ENCODE measurements at places on chromosomes 6 and 20. TPM values are rescaled to one million over a fixed set of nuclear protein-coding genes. Genes with fewer than 3 reads are reported as not detected.

Gene PRIM2
- total RNA-seq = 8.6 TPM

Gene MUC21
- not detected for total RNA-seq

Gene DDO
- not detected for total RNA-seq

Gene SMOC2
- not detected for total RNA-seq

Gene PACRG
- total RNA-seq = 0.66 TPM

Gene ESF1
- total RNA-seq = 7.1 TPM

Gene LAMP5
- 0.11 TPM for total RNA-seq

Gene ADAM33
- total RNA-seq = not detected

Gene HMGN3
- 28.2 TPM for total RNA-seq

Gene ENPP5
- total RNA-seq = 0.11 TPM

Gene OCSTAMP
- total RNA-seq = not detected

Gene HLA-DRB1
- total RNA-seq = 31.3 TPM

DNA sequence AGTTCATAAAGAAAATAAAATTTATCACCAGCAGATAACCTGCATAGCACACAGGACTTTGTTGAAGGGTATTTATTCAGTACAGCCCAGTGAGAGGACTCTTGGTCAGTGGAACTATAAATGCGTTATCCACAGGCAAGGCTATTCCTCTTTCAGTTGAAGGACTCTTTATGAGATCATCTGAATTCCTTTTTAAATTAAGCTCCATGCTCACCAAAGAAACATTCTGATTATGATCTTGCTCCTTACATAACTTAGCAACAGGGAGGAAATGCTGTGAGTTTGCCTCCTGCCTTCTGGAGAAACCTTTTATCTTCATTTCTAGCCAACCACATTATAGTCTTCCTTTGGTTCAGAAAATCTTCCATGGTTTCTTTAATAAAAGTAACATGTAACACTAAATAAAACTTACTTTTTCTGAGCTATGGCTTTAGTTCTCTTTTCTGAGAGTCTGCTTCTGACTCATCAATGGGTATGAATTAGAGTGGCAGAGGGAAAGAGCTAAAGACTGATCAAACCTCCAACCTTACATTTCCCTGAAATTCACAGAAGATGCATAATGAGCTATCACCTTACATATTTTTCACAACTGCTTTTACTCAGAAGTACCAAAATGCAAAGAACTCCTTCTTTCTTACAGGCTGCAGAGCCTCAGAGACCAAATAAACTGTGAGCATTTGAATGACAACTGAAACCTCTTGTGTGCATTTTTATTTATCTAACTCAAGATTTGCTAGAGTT, 267.2 kb downstream of the ADGRG6 start:
- peaks cover 24% of the 10 kb centered on the region for H3K4me1 ChIP-seq
- no peak overlapping the region for H3K27ac ChIP-seq
- H3K27me3 ChIP-seq = no peaks in the 10 kb centered on the region

DNA sequence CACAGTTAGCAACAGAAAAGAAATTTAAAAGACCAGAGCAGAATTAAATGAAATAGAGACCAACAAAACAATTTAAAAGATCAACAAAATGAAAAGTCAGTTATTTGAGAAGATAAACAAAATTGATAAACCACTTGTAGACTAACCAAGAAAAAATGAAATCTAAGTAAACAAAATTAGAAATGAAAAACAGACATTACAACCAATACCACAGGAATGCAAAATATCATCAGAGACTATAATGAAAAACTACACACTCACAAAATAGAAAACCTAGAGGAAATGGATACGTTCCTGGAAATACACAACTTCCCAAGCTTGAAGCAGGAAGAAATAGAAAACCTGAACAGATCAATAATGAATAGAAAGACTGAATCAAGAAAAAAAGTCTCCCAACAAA, 97.8 kb downstream of the WDR27 start:
- no peak overlapping the region for H3K27ac ChIP-seq
- no peak overlapping the region for H3K4me3 ChIP-seq
- no peaks in the 10 kb centered on the region for H3K36me3 ChIP-seq

GRCh38 chr6:64266351-64266821, 630.8 kb downstream of the PHF3 start:
- H3K27ac ChIP-seq = no peak overlapping the region
- no peaks in the 10 kb centered on the region for H3K4me1 ChIP-seq
- H3K4me3 ChIP-seq = no peak overlapping the region
- no peak for DNase-seq
- no peaks in the 10 kb centered on the region for H3K27me3 ChIP-seq

DNA sequence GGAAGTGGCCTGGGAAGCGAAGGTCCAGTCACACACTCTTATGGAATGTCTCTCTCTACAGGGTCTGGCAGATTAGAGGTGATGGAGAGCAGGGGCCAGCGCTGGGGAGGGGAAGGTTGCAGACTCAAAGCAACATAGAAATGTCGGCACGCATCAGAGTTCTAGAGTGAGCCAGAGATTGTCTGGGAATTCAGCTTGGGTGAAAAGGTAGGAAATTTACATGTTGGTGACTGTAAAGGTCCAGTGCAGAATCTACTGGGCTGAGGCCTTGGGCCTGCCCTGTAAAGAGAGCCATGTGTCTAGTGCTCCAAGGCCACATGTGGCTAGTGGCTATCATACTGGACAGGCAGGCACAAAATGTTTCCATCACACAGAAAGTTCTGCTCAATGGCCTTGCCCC, 80.8 kb downstream of the FOXA2 start:
- no peak overlapping the region for H3K27ac ChIP-seq
- H3K36me3 ChIP-seq = no peaks in the 10 kb centered on the region
- H3K4me1 ChIP-seq = no peaks in the 10 kb centered on the region
- no peaks in the 10 kb centered on the region for H3K27me3 ChIP-seq
- no peak for DNase-seq

- no peaks in the 10 kb centered on the region for H3K4me1 ChIP-seq
- no peak for DNase-seq
- no peak overlapping the region for H3K4me3 ChIP-seq
Measured at GRCh38 chr20:59448196-59448595, 147.8 kb downstream of the EDN3 start.

DNA sequence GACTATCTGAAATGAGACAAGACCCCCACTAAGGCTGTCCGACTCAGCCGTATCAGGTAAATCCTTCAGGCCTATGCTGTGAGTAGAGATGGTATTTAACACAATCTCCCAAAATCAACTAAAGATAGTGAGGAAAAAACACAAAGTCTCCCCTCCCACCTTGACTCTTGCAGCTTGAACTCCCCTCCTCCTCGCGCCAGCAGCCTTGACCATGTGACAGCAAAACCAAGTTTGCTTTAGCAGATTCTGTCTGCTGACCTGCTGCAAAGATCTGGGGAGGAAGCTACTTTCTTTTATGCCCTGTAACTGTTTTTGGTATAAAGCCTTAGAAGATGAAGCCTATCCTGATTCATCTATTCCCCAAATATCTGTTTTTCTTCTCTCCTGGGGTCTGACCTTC, 509.5 kb downstream of the CDH26 start:
- no peaks in the 10 kb centered on the region for H3K27me3 ChIP-seq
- no peak overlapping the region for H3K4me3 ChIP-seq

DNA sequence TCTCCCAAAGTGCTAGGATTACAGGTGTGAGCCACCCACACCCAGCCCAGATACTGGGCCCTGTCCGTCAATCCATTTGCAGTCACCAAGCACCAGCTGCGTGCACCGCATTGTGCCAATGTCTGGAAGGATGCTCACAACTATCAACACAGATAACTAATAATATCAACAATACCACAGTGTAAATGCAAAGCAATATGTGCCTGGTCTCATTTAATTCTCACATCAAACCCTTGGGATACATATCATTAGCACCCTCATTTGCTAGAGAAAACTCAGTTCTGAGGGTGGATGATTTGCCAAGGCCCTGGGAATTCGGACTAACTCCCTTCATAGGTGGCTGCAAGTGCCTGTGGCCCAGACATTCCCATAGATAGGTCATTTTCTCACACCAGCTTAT, 14.5 kb downstream of the RIPOR3 start:
- no peaks in the 10 kb centered on the region for H3K27me3 ChIP-seq
- H3K4me1 ChIP-seq = no peaks in the 10 kb centered on the region
- no peak for DNase-seq

- H3K36me3 ChIP-seq = peaks cover 8% of the 10 kb centered on the region
- H3K4me3 ChIP-seq = no peak overlapping the region
- peaks cover 51% of the 10 kb centered on the region for H3K4me1 ChIP-seq
- no peak overlapping the region for H3K27ac ChIP-seq
- DNase-seq = no peak
- no peaks in the 10 kb centered on the region for H3K27me3 ChIP-seq
Measured at GRCh38 chr20:24989162-24989561, 3.4 kb downstream of the APMAP start.

- no peak overlapping the region for H3K27ac ChIP-seq
- no peak overlapping the region for H3K4me3 ChIP-seq
- no peaks in the 10 kb centered on the region for H3K27me3 ChIP-seq
- DNase-seq = no peak
- H3K4me1 ChIP-seq = no peaks in the 10 kb centered on the region
Measured at GRCh38 chr20:53425481-53425880, 168.2 kb downstream of the ZNF217 start.

DNA sequence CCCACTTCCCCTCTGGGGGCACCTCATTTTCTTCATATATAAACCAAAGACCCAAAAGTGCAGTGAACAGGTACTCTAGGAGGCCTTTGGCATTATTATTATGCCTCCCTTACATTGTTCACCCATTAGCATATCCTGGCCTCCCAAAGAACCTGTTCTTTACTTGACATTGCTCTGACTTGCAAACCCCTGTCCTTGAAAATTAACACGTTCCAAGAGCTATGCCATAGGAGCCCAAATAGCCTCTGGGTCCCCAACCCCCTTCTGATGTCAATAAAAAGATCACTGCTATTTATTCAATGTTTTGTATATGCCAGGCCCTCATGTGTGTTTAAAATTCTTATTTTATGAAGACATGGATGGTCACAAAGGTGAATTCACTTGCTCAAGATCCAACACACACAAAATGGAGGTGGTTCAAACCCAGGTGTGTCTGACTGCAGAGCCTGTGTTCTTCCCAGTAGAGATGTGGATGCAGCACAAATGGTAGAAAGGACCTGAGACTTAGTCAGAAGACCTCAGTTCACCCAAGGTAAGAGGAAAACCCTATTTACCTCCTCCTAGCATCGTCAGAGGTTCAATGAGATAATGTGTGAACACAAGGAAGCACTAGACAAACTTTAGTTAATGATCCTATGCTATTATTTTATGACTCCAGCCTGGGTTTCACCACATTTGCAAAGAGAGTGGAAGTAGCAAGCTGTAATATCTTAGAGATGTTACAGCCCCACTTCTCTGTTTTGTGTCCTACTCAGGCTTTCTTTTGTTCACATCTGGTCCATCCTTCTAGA, 36.6 kb downstream of the BCL2L1 start:
- H3K4me3 ChIP-seq = no peak overlapping the region
- H3K27me3 ChIP-seq = no peaks in the 10 kb centered on the region
- H3K36me3 ChIP-seq = peaks cover 36% of the 10 kb centered on the region
- H3K27ac ChIP-seq = peak overlapping the region; percentile 23
- H3K4me1 ChIP-seq = peaks cover 63% of the 10 kb centered on the region

DNA sequence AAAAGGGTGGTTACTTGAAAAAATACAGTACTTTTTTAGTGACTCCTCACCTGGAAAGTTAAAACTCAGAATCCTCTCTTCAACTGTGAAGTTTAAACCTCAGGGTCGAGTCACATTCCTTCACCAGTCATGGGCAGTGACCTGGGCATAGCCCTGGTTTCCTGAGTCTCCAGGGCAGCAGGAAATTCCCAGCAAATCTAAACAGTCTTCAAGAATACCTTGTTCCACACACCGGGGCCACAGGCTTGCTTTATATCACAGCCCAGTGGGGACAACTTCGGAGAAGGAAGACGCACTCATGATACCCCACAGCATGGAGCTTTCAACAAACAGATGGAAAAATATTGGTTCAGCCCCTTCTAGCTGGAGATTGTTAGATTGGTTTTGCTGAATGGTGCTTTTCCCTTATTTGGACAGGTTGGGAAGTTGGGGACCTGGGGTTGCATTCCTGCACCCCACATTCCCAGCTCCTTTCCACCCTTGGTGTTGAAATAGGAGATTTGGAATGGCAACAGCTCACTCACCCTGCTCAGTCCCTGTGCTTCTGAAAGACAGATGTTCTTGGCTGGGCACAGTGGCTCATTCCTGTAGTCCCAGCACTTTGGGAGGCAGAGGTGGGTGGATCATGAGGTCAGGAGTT, 113.0 kb upstream of the TMEM170B start:
- no peak overlapping the region for H3K27ac ChIP-seq
- H3K4me1 ChIP-seq = peaks cover 6% of the 10 kb centered on the region
- H3K4me3 ChIP-seq = no peak overlapping the region
- H3K27me3 ChIP-seq = no peaks in the 10 kb centered on the region

DNA sequence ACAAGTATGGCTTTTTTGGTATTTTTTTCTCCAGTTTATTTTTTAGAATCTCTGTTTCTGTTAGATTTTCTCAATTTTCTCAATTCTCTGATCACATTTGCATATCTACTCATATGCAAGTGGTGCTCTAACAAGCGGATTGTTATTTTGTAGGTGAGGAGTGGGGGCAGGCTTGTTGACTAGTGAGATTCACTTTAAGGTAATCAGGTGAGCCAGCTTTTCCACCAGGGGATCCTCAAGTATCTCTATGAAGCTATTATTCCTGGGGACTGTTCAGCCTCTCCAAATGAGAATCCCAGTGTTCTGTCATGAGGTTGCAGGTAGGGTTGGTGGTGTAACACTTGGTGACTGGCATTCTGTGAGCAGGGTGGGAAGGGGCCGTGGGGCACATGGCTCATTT, 274.3 kb upstream of the FERMT1 start:
- H3K4me1 ChIP-seq = no peaks in the 10 kb centered on the region

DNA sequence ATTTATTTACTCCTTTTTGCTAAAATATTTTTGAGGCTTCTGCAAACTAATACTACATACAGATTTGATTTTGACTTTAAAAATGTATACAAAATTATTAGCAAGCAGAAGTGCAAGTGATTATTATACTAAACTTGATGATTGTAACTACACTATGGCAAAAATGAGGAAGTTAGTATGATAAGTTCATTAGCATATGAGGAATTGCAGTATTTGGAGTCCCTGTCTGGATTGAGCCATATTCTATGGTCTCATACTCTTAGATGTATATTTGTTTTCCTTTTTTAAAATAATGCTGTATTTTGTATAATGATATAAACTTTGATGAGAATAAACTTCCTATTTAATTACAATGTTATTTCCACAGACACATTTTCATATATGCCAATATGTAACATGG, 13.9 kb downstream of the CRISP3 start:
- no peaks in the 10 kb centered on the region for H3K4me1 ChIP-seq
- no peaks in the 10 kb centered on the region for H3K27me3 ChIP-seq
- no peaks in the 10 kb centered on the region for H3K36me3 ChIP-seq
- no peak overlapping the region for H3K27ac ChIP-seq
- H3K4me3 ChIP-seq = no peak overlapping the region
- DNase-seq = no peak
